ENCODE measurements at places on chromosomes 12 and 14. TPM values are rescaled to one million over a fixed set of nuclear protein-coding genes. Genes with fewer than 3 reads are reported as not detected.

EXOC3L4 gene
- polyA plus RNA-seq = 0.80 TPM

TMEM121 gene
- 2.2 TPM for polyA plus RNA-seq

GRIN2B gene
- 0.03 TPM for polyA plus RNA-seq

BATF gene
- polyA plus RNA-seq = 0.56 TPM

RAPGEF3 gene
- polyA plus RNA-seq = 11.6 TPM

SSTR1 gene
- polyA plus RNA-seq = 0.09 TPM

RIMBP2 gene
- 1.0 TPM for polyA plus RNA-seq

ANAPC5 gene
- 117 TPM for polyA plus RNA-seq

- no peak for DNase-seq
Observed at GRCh38 chr12:65200007-65200665, 30.8 kb downstream of the LEMD3 start.

- DNase-seq = no peak
Observed at GRCh38 chr14:75661499-75661814, 411 bp downstream of the TTLL5 start.

GRCh38 chr12:130568041-130568440, 148.1 kb downstream of the RIMBP2 start:
- DNase-seq = no peak

DNA sequence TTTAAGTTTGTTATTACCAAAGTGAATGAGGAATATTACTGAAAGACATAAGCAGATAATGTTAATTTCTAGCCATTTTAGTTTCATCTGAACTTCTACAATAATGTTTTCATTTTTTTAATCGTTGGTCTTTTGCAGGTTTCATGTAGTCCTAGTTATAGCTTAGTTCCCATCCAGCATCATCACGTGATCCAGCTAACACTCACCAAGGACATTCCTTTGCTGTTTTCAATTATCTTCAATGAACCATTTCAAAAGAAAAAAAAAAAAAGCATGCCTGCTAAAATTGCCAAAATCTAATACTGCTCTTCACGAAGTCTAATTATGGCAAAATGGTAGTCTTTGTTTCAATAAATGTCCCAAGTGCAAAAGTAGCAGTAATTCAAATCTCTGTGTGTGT, 187.7 kb upstream of the ATXN7L3B start:
- DNase-seq = no peak

DNA sequence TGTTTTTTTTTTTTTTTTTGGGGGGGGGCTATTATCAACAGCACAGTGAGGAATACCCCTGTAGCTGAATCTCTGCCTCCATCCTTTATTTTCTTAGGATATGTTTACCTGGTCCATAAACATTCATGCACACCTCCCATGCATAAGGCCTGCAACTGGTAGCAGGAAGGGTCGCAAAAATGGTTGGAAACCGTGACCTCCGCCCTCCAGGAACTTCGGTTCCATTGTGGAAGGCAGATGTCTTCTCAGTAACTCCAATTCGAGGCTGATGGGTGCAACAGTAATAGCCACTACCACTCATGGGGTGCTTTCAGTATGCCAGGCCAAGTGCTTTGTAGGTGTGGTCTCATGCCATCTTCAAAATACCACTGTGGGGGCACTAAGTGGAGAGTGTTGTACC, 40.2 kb downstream of the ACACB start:
- no peak for DNase-seq

DNA sequence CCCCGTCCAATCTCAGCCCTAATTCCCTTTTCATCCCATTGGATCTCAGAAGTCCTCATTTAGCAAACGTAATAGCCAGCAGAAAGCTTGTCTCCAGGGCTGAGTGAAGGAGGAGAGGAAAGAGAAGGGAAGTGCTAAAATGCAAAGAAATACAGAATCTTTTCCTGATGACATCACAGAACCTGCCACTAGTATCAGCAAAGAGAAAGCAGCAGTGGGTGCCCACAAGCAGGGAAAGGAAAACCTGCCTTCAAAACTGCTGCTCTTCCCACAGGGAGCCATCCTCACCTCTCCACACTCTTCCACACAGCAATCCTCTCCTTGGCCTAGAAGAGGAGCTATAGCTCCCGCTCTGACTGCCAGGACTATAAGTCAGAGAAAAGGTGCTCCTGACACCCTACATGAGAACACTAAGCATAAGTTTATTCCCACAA, 11.3 kb downstream of the MED13L start:
- DNase-seq = no peak

DNA sequence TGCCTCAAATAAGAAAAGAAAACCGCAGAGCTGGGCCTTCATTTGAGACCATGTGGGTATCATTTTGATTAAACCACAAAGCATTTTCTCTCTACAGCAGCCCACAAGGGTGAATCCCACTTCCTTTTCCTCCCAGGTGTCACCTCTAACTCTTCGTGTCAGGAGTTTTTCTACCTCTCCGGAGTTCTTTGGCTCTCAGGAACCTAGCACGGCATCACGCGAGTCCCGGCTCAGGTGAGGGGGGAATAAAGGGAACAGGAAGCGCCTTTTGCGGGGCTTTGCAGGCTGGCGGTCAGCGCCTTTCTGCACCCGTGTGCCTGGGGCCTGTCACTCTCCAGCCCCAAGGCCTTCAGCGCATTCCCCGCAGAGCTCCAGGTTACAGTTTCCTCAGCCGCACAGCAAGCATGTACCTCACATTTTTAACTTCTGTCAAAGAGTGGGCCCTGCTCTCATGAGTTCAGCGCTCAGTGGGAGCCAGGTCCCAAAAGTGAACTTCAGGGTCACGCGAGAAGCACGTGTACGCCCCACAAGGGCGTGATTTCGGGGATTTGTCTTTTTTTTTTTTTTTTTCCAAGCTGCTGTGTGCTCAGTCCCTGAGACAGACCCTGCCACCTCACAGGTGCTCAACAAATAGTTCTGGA, 740 bp upstream of the PRPF40B start:
- no peak for DNase-seq

DNA sequence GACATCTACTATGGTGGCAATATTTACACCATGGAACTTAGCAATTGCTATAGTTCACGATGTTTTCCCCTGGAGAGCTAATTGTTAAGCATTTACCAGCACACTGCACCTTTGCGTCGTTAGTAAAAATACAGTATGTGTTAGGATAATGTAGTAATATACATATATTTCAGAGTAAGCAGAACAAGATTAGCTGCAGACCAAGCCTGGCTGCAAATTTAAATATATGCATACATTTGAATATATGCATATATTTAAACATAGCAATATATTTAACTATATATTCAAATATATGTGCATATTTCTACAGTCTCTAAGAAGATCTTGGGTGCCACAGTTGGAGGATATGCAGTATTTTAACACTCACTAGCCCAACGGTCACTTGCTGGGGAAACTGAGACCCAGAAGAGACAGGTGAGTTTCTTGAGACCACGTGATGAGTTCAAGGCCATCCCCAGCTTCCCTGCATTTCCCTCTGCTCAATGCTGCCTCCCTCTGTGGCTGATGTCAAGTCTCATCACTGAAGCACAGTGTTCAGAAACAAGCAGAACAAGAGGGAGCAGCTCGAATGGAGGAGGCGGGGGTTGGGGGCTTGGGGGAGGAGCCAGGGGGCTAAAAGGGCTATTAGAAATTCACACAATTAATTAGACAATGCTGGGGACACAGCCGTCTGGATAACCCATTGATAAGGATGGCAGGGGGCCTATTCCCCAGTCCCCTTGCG, 708.0 kb downstream of the MED13L start:
- DNase-seq = no peak

GRCh38 chr12:106195621-106196027, 52.2 kb downstream of the CKAP4 start:
- DNase-seq = no peak

GRCh38 chr12:32600681-32601080, 78.4 kb upstream of the DNM1L start:
- DNase-seq = no peak

DNA sequence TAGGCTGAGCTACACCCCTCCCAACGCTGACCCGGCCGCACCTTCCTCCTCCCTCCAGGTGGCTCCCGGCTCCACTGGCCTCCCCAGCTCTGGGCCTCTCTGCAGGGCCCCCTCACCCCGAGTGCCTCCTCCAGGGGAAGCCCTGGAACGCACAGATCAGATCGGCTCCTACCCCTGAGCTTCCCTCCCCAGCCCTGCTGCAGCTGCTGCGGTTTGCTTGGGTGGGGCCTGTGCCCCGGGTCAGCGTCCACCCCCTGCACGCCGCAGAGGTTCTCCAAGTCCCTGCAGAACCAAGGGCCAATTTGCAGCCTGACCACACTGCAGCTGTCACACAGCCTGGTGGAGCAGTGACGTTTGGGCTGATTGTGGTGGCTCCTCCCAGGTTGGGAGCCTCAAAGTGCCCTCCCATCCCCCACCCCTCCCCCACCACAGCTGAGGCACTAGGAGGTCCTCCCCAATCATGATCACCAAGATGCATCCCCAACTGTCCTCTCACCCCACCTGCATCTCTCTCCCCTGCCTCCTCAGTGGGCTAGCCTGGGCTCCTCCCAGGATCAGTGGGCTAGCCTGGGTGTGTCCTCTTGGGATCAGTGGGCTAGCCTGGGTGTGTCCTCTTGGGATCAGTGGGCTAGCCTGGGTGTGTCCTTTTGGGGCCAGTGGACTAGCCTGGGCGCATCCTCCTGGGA, 12.8 kb upstream of the FBRSL1 start:
- DNase-seq = no peak

GRCh38 chr14:100396266-100396795, 73.2 kb downstream of the SLC25A47 start:
- no peak for DNase-seq

DNA sequence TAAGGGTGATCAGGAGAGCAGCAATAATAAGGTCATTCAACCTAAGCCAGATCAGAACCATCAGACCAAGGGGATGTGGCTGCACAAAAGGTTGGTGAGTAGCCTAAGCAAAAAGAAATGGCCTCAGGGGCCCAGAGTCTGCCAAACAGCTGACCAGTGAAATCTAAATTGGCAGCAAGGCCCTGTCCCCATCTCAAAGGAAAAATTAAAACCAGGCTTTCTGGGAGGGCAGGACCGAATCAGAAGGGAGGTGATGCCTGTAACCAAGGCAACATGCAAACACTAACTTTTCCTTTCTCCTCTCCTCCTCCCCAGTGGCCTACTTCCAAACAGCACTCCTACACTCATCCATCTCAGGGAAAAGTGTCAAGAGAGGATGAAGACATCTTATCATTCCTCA, 256.4 kb downstream of the NUAK1 start:
- DNase-seq = peak; percentile 55

GRCh38 chr12:25583545-25583944, 30.5 kb upstream of the LMNTD1 start:
- DNase-seq = peak; percentile 34

DNA sequence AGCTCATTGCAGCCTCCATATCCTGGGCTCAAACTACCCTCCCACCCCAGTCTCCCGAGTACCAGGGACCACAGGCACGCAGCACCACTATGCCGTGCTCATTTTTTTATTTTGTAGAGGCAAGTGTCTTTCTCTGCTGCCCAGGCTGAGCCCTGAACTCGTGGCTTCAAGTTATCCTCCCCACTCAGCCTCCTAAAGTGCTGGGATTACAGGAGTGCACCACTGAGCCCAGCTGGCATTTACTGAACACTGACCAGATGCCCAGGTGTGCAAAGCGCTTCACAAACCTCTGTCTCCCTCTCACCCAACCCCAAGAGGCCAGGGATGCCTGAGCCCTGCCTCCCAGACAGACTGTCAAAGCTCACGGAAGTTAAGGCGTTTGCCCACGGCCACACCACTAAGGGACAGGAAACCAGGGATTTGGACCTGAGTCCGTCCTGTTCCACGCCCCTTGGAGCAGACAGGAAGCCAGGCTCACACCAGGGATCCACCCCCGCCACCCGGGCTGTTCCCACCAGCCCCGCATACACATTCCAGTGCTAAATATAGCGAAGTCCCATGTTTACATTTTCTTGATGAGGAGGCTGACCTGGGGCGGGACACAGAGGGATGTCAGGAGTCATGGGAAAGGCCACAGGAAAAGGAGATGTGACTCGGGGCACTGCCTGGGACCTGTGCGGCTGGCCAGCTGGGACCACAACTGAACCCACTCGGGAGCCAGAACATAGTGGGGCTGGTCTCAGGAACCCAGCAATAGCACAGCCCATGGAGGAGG, 51.2 kb downstream of the TESC start:
- no peak for DNase-seq

DNA sequence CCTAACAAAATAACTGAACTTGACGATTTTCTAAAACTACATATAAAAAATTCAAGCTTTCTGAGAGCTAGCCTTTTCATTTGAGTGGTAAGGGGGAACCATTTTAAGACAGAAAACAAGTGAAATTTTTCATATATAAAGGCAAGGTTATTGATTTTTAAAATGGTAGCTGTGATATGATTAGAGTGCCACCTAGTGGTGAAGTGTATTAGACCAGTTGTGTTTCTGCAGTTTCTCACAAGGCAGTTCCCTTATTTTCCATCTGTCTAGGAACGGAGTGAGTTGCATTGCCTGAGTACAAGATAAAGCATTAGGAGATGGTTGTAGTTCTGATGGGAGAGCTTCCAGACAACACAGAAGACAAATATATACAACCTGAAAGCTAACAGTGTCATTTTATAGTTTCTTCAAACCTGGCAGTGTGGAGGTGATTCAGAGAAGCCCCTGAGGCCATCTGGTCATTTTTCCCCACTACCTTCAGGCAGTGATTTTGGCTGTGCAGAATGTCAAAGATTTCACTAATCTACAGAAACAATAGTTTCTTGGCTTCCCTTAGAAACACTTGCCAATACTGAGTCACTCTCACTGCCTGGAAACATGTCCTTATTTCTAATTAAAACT, 180.8 kb downstream of the C12orf50 start:
- peak; percentile 45 for DNase-seq

DNA sequence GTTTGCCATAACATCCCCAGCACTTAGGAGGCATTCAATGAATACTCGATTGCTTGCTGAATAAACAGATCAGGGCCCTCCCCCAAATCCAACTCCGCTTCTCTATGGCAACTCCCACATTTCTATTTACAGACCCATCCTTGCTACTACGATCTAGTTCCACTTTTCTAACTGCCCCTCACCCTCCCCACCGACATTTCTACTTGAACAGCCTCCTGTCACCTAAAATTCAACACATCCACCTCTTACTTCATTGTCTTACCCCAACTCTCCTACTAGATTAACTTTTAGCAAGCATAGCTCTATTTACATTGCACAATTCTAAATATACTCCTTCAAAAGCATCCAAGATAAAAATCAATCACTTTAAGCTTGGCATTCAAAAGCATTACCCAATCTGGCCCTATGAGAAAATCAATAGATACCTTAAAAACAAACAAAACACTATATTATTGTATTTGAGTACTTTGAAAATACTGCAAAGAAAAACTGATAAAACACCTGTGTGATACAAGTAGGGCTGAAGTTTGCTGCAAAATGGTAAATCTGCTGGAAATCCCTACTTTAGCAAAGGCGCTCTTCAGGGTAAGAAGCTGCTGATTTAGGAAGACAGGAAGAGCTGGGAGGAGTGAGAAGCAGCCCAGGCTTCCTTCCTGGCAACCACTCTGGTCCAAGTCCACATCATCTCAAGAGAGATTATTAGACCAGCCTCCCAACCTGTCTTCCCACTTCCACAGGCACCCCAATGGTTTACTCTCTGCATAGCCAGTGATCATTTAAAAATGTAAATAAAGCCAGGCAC, 96.4 kb downstream of the HECTD4 start:
- no peak for DNase-seq

GRCh38 chr14:68808696-68809480, 16.0 kb upstream of the ZFP36L1 start:
- no peak for DNase-seq

GRCh38 chr14:37844614-37845013, 249.2 kb downstream of the TTC6 start:
- no peak for DNase-seq

All from forelimb muscle (tissue), 1 donor.